ENCODE measurements at places on chromosomes 1 and 21.

GRCh38 chr1:183131166-183131565 lies 54.9 kb upstream of the LAMC2 start:
- no peak for DNase-seq

DNA sequence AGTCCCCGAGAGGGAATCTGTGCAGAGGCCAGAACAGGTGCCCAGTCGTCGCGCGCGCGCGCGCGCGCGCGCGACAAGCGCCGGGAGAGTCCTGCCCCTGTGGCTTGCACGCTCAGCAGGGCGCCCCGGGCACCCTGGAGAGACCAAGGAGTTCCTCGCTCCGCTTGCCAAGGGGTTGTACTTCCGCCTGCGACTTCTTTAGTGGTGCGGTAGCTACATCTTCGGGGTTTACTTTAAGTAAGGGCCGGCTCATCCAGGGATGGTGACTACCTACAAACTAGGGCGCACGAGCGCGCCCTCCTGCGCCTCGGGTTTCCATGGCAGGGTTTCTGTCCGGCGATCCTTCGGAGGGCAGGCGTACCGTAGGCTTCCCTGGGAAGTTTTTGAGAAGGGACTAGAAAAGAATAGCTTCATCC lies 1.4 kb downstream of the LHX4 start:
- DNase-seq, result no peak

DNA sequence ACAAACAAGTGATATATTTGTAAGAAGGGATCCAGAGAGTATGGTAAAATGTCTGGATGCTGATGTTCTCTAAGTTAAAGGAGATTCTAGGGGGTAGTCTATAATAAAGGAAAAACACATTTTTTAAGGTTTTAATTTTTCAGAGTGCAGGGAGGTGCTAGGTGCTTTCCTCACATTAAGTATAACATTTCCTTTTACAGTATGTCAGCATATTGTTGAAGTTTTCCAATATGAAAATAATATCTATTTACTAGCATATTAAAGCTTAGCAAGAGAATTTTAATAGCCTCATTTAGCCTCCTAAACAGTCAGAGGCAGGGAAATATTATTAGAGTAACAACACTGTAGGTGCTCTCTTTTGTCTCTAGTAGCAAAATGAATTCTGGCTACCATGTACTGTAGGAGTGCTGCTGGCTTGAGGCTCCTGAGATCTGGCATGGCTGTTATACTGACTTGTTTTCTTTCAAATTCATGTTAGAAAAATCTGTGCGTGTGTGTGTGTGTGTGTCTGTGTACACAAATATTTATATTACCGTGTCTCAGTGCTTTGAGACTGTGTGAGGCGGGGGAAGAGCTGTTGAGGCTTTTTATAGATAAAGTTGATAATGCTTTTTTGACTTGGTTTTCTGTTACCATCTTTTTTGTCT lies 71.0 kb downstream of the POU2F1 start:
- DNase-seq, result no peak

DNA sequence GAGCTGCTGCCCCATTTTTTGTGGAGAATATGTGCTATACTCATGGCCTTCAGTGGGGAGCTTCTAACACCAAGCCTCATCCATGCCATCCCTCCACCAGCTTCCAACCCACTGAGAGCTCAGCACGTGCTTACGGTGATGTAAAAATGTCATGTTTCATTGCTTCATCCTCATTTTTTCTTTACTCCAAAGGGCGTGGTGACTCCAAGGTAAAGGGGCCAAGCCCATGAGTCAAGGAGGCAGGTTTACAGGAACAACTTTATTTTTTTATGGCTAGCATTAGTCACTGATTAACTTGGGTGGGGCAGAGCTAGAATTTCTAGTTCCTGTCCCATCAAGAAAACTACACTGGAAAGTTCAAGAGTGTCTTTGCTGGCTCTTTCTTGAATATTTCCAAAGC lies at the start of gene C1orf226:
Gene C1orf226 (plus strand): TSS at position 346 of the 400 bp plus-strand sequence. CDS start 174 bp downstream, outside the sequence.
- no peak for DNase-seq

GRCh38 chr21:44013380-44014088 lies 1.4 kb downstream of the TRAPPC10 start:
- peak; percentile 30 for DNase-seq

DNA sequence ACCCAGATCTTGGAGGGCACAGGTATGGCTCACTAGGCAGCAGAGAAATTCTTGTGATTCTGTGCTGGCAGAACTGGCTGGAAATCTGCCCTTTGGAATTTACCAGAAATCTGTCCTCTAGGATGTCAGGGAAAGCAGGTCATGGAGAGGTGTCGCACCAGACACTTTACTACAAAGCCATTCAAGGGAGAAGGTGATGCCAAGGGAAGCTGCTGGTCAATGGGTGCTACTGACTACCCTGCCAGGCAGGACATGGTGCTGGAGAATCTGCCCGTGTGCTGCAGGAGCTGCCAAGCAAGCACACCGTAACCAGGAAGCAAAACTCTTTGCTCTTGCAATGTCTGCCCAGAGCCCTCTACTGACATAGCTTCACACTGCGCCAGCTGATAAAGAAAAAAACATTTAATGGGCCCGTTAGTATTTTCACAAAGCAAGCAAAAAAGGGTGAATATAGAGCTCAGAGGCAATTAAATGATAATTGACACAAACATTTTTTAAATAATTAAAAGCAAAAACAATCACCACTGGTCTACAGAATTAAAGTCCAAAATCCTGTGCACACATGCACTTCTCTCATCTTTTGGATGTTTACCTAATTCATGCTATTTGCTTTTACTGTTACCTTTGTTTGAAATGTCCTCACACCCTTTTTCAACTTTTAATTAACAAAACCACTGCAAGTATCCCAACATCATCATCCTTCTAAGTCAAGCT lies 7.2 kb upstream of the FBXO28 start:
- DNase-seq, result no peak

- no peak for DNase-seq
Observed at GRCh38 chr21:25967901-25968438, 202.6 kb downstream of the APP start.

DNA sequence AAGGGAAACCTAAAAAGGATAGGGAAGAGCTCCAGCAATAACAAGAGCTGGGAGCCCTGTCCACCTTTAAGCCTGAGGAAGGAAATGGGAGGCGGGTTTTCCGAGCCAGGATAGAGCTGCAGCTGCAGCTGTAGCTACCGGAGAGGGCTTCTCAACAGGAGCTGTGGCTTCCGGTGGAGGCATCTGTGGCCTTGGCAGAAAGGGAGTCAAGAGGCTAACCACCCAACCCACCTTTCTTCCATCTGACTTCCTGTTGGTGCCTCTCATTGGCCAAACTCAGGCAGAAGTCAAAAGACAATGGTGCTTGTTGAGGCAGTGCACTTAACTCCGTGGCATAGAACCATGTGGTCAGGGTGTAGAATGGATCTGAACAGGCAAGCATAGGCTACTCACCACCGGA lies 313.1 kb upstream of the DAB1 start:
- DNase-seq, result no peak

GRCh38 chr1:10105484-10105883 lies 72.7 kb downstream of the UBE4B start:
- no peak for DNase-seq

GRCh38 chr1:12778061-12778460 lies 4.5 kb downstream of the PRAMEF12 start:
- no peak for DNase-seq

DNA sequence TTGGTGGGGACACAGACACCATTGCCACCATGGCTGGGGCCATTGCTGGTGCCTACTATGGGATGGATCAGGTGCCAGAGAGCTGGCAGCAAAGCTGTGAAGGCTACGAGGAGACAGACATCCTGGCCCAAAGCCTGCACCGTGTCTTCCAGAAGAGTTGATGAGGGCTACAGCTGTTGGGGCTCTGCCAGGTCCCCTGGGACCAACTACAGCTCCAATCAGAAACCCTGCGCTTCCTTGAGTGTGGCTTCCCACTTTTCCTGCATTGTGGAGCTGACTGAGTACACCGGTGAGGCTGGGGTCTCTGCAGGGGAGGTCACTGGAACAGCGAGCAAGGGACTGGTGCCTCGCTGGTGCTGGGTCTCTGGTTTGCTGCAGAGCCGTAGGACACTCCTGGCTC lies 4.5 kb downstream of the ADPRS start:
- no peak for DNase-seq

DNA sequence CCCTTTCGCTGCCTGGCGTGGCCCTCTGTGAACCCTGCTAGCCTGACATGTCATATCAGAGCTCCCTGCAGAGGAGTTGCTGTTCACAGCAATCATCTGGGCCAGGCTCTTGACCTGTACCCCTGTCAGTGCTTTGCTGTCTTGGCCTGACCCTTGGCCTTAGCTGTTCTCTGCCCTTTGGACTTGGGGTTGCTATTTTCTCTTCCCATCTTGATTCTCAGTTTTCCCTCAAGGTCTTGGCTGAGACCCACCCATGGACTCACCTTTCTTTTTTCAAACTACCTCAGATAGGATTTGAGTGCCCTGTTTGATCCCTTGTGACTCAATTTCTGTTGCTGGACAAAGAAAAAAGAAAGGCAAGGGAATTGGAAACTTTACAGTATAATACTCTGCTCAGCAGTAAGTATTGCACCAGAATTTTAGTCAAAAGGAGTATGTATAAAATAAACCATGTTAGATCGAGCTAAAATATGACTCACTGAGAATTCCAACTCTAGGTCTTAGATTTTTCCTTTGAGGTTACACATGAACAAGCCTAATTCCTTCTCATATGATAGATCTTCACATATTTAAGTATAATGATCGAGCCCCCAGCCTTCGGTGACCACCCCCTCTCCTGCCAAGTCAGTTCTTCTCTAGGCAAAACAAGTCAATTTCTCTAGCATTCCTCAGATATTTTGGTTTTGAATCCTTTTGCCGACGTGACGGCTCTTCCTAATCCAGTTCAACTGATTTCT lies 110.5 kb downstream of the NGF start:
- no peak for DNase-seq

- no peak for DNase-seq
Observed at GRCh38 chr1:179082999-179083335, 1.1 kb downstream of the TOR3A start.

DNA sequence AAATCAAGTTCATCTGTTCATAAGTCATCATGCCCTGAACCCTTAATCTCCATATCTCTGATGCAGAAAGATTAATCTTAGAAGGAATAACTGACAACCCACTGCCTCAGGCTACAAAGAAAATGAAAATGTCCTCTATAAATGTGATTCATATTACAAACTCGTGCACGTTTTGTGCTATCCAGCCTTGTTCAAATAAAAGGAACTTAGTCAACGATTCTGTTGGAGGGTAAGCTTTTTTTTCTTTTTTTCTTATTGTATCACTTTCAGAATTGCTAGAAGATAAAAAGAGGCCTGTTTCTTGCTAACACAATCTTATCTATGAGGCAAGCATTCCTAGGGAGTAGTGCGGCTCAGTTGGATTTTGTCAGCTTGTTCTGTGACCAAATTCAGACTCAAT lies 228.4 kb downstream of the TM2D1 start:
- no peak for DNase-seq

- no peak for DNase-seq
Observed at GRCh38 chr1:165824269-165824643, 3.2 kb upstream of the UCK2 start.

GRCh38 chr1:1118876-1119220 lies 3.0 kb upstream of the C1orf159 start:
- no peak for DNase-seq

- no peak for DNase-seq
Observed at GRCh38 chr1:145922266-145922665, 3.7 kb upstream of the PEX11B start.

- no peak for DNase-seq
Observed at GRCh38 chr1:61323681-61324328, 241.4 kb downstream of the NFIA start.

DNA sequence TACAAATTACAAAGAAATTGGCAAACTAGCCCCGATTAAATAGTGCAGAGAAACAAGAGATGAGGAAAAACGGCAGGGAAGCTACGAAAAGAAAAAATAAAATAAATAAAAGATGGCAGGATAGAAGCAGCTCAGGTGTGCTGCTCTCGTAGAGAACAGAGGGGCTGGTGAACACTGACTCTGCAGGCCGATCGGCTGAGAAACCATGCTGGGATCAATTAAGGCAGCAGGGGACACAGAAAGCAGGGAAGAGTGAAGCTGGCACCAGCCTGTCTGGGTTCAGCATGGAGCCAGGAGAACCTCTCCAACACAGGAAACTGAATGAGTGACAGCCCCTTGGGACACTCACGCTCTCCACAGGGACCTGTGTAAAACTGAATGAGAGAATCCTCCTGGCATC lies 39.5 kb upstream of the TMPRSS15 start:
- no peak for DNase-seq

GRCh38 chr1:107740579-107740978 lies 224.4 kb downstream of the VAV3 start:
- DNase-seq, result no peak

DNA sequence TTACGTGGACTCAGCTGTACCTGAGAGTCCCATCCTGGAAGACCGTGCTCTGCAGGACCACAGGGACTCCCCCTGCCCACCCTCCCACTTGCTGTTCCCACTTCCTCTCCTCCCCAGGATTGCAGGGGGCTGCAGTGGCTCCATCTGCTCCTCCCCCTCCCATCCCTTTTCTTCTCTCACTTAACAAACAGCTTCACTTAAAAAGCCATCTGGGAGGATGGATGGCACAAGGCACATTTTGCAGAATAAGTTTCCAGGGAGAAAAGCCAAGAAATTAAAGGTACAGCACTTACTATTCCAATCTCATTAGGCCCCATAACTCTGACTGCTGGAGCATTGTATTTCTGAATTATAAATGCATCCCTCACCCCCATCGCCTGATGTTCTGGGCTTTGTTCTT lies 458.7 kb downstream of the PTPRU start:
- no peak for DNase-seq

DNA sequence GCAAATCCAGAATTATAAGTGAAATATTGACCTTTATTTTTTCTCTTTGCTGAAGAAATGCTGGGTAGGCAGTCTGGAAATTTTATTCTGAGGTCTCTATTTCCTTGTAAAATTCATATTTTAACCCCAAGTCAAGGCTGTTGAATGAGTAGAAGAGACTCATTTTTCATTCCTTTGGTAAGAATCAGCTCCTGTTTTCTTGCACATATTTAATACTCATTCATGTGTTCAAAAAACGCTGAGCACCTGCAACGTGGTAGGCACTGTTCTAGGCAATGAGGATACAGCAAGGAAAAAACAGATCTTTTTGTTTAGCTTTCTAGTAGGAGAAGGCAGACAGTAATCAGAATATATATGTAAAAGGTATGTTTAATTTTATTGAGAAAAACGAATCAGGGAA lies 1.5 kb downstream of the PRKAA2 start:
- DNase-seq, result no peak

GRCh38 chr21:43282358-43283120 lies 113.7 kb downstream of the CRYAA start:
- no peak for DNase-seq

- no peak for DNase-seq
Observed at GRCh38 chr1:233114159-233114558, 163.7 kb downstream of the NTPCR start.

DNA sequence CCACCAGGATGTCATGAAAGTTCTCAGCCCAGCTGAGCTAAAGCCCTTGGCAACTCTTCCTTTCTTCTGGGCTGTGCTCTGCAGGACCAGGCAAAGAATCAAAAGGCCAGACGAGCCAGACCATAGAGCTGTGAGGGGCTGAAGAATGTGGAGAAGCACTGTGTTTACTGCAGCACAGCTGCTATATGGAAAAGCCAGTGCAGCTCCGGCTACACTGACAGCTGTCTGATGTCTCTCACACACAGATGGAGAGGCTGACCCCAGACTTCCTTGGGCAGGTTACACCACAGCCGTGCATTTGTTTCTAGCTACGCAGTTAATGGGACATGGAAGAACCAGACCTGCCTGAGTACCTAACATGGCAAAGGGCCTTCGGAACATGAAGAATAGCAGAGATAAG lies 40.3 kb downstream of the CD247 start:
- DNase-seq, result no peak

- DNase-seq, result no peak
Observed at GRCh38 chr1:5594056-5594956, 397.9 kb downstream of the NPHP4 start.
